IPS DF 6.9 (cell line): ENCODE measurements at places on chromosomes 13 and 19.

- no peak for DNase-seq
Measured at GRCh38 chr13:93435651-93436050, 209.0 kb downstream of the GPC6 start.

- no peak for DNase-seq
Measured at GRCh38 chr19:32876919-32877285, 7.3 kb upstream of the SLC7A9 start.

- no peak for DNase-seq
Measured at GRCh38 chr19:50851620-50852019, 3.1 kb upstream of the KLK3 start.

DNA sequence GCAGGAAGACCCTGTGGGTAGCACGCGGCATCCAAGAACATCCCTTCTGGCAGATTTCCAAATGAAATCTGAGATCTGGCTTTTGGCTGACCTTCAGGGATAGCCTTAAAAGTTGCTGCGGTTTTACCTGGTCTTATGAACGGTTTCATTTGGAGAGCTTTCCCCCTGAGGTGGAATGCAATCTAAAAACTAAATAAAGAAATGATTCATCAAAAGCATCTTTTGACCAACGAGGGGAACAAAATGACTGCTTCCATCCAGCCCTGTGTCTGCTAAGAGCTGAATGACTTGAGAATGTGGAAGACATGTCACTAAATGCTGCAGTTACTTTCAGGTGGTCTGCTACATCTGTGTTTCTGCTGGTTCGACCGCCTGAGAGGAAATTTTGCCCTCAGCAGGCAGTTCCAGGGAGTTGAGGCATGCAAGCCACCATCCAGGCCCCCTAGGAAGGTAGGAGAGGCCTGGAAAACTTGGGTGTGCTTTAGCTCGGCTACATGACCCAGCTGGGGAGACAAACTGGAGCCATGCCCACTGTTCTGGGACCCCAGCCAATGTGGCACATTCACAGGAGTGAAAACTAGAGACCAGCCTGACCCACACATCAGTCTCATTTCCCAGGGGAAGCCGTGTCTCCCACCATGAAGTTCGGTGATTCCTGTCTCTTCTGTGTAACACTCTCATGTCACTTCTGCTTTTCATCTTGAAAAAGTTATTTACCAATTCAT lies 175.1 kb upstream of the KL start:
- no peak for DNase-seq

DNA sequence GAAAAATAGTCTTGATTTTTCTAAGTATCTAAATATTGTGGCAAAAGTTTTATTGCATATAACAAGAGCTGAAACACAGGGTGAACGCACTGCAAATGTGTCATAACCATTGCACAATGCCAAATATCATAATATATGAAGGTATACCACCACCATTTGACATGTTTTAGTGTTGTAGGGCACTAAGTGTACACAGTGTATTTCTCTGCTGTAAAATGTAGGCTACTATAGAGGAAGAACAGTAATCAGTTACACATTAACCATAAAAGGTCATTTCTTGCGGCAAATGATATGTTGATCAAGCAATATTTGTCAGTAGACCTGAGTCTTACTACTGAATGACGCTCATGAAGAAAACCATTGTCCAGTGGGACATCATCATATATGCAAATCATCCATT lies 18.3 kb upstream of the KLF5 start:
- DNase-seq, result no peak

GRCh38 chr13:50124536-50125303 lies 109.5 kb downstream of the KCNRG start:
- no peak for DNase-seq
